ENCODE measurements at places on chromosomes 4 and X.

DNA sequence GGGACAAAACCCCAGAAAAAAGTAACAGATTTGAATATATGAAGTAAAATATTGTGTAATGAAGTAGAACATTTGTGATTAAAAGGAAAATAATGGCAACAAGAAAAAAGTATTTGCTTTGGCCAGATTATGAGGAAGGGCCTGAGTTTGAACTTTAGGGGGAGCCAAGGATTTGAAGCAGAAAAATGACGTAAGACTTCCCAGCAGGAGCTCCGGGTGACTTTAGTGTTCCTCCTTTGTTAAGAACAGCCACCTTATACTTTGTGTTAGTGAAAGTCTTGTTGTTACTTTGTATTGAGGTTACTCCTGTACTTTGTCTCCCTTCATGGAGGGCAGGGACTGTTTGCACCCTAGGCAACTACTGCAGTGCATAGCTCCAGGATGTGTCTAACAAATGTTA is 41.1 kb downstream of the DCUN1D4 start:
- no peak for DNase-seq

DNA sequence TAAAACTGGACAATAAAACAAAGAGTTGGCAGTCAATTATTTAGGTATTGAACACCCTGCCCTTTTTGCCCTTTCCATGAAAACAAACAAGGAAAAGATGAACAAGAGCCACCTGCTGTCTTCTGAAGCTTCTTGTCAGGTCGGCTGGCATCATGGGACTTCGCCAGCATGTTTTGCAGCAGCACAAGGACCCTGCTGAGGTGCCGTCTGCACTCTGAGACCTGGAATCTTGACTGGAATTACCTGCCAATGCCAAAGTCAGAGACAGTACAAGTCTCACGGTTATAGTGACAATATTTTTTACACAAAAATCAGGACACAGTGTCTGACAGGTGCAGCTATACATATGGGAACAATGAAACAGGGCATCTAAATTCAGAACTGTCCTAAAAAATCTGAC is 284.5 kb downstream of the GASK1B start:
- DNase-seq: no peak

DNA sequence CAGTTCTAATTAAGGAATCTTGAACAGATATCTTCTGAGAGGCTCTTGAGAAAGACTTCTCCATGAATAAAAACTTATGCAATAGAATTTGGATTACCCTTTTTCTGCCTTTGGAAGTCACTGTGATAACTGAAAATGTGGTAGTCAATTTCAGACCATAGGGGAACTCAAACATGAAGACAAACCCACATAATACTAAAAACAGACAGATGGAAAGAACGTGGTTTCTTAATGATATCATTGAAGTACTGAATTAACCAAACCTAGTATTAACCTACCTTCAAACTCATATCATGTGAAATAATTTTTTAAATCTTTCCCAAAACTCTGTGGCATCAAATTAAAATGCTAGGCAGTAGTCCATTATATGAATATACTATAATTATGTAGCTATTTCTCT is 153.5 kb downstream of the CAMK2D start:
- DNase-seq: no peak

DNA sequence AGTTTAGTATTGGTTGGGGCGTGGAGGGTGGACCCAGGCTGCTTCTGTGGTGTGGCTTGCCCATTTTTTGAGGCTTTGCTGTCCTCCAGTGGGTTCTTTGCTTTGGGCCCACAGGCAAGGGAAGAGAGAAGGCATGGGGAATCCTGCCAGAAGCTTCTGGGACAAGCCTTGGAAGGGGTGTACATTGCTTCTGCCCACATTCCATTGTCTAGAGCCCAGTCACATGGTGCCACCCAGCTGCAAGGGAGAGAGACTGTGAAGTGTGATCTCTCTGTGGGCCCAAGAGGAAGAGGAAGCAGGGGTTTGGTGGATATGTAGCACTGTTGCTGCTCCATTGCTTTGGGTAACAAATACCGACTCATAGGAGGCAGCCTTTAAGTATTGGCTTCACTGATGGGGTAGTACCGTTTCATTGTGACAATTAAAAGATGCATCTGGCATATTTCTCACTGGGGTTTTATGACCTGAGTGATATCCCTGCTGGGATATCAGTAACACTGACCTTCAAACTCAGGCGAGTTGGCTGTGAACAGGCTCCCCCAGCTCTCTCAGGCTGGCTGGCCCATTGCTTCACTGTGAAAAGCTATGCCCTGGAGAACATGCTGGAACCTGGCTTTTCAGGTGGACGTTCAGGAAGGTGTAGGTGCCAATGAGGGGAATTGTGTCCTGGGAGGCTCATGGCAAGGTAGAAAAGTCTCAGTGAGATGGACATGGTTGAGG is 85.9 kb downstream of the CLDN34 start:
- no peak for DNase-seq

GRCh38 chrX:46991664-46992063 is 79.4 kb downstream of the JADE3 start:
- DNase-seq: no peak

- DNase-seq: no peak
These were observed 67.9 kb downstream of the PPP3CA start for GRCh38 chr4:101279377-101279871.

DNA sequence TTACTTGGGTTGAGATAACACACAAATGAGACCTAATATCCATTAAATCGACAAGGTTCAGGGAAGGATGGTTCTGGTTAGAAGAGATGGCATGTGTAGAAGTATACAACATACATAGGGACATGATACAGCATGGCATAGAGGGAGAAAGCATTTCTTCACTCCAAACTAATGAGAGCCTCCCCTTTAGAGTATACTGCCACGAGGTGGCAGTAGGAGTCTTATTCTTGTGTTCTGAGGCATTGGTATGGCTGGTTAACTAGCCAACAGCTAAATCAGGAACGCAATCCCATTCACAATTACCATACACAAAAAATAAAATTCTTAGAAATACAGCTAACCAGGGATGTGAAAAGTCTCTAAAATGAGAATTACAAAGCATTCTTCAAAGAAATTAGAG is 29.1 kb upstream of the TRO start:
- no peak for DNase-seq

GRCh38 chr4:80206521-80207171 is 9.3 kb downstream of the PRDM8 start:
- no peak for DNase-seq

DNA sequence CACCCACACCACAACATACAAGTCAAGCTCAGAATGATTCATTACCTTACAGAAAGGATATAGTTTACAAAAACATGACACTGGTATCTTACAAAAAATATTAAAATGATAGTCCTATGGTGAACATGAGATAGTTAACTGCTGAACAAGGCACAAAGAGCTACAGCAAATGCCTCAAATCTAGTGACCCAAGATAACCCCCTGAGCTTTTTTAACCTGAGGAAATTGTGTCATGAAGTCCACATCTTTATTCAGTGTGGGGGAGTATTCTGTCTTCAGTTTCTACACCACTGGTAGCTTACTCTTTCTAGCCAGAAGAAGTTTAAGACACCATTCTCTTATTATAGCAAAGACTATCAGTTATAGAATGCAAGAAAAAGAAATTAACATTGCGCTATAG is 218.7 kb downstream of the MAPK10 start:
- no peak for DNase-seq

DNA sequence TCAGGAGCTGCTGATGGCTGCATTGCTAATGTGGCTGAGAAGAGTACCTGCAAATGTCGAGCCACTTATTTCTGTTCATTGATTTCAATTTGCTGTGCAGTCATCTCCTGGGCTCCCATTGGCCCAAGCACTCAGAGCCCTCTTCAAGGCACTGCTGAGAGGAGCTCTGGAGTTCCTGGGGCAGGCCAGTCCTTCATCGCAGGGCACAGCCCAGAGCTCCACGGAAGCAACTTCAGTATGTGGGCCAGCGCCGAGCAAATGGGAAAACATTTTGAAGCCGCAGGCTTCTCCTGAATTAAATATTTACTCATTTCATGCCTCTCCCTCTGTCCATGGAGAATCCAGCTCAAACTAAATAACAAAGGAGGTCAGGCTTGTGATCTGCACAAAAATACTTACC is 383.3 kb downstream of the BCOR start:
- no peak for DNase-seq

- no peak for DNase-seq
These were observed 37.6 kb upstream of the S100G start for GRCh38 chrX:16612257-16612897.

- DNase-seq: no peak
These were observed 41.0 kb downstream of the UGT2B28 start for GRCh38 chr4:69321153-69321729.

GRCh38 chrX:252957-253291 is 28.3 kb upstream of the PLCXD1 start:
- DNase-seq: no peak

- DNase-seq: no peak
These were observed 1.3 kb upstream of the JAKMIP1 start for GRCh38 chr4:6201580-6202091.

DNA sequence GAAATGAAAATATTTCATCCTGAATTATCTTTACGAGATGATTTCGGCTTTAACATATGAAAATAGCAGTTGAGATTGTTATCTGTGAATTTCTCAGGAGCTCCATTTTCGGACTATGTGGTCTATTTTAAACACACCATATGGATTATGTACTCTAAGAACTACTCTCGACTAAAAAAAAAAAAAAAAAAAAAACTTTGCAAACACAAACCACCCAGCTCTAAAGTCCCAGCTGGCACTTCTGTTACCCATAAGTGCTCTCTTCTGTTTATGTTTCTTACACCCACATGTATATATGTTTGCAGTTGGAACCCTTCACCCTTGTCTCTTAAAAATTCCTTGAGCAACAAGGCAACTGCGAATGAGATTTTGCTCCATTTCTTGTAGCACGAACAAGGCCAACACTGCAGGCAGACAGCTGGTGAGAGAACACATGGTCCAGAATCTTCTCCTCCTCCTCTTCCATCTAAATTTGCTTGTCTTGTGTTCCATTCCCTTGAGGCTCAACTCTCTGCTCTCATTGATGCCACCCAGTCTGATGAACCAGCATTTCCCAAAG is 172.7 kb upstream of the HCCS start:
- no peak for DNase-seq

GRCh38 chr4:73615613-73616012 is 4.6 kb downstream of the RASSF6 start:
- DNase-seq: no peak

DNA sequence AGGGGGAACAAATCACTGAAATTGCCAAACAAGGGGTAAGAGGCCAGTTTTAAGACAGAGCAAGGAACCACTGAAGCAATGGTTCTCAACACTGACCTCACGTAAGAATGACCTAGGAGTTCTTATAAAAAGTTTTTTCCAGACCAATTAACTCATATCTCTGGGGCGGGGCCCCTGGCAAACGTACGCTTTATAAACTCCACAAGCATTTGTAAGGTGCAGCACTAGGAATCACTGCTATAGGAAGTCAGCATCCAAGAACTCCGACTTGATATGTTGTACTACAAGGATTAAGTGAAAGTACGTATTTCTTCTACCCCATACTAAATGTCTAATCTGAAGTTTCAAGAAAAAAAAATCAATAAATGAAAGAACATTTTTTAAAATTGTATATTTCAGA is 269.9 kb downstream of the RCHY1 start:
- DNase-seq: no peak

- no peak for DNase-seq
These were observed 110.2 kb upstream of the ADRA2C start for GRCh38 chr4:3655963-3656362.

DNA sequence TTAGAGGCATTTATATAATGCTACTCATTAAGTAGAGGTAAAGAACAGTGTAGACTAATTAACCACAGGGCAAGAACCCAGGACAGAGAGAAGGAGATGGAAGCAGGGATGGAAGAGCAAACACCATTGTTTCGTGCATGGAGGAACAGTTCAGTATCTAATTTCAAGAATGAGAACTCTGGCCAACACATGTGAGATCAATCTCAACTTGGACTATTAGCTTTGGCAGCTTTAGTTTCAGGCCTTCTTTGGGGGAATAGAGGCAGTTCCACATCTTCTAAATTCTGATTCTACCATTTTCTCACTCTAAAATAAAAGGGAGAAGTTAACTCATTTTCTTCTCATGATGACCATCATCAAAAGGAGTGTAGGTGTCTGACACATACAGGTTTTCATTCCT is 207.0 kb downstream of the LDB2 start:
- no peak for DNase-seq

- no peak for DNase-seq
These were observed 48.5 kb downstream of the PRPS1 start for GRCh38 chrX:107676559-107677378.

DNA sequence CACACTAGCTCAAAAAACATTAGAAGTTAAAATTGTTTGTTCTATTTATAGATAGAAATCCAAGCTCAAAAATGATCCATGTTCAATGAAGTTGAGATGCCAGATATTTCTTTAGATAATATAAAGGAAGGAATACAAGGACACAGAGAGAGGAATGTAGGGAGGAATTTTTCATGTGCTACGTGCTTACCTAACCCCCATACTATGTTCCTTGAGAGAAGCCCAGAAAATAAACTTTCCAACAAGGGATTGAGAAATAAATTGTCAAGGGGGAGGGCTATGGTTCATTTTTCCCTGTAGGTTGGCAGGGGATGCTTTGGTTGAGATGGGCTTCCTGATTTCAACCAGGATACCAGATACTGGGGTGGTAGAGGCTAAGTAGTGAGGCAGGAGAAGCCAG is 15.6 kb upstream of the ADH5 start:
- DNase-seq: no peak

GRCh38 chrX:135345107-135345589 is 35.9 kb downstream of the ETDC start:
- no peak for DNase-seq

DNA sequence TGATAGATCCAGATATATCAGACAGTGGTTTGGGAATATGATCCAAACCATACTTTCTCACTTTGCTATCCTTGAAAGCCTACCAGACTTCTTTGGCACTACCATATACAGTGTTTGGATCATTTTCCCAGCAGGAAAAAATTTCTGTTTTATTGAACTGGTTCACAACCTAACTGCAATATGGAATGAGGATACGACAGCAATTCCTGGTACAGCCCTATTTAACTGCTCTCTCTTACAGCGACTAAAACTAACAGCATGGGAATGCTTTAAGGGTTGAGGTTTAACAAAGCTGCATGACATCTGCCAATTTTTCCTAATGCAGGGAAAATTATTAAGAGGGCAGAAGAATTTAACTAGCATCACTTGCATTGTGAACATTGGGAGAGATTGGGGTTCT is 47.3 kb downstream of the RS1 start:
- no peak for DNase-seq

DNA sequence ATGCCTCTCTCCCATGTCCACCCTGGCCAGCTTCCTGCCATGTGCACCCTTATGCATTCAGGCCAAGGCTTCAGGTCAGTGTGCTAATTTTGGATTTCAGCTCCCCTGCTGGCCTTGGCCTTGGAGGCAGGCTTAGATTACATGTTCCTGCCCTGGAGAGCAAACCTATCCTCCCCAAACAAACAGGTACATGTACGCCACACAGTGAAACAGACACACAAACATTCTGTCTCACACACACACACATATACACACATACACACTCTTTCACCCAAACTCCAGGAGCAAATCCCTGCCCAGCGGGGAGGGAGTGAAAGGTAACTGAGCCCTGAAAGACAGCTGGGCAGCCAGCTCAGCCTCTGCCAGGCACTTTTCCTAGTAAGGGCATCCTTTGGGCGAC is 62.7 kb upstream of the ARHGAP36 start:
- no peak for DNase-seq
